Type B pancreatic cell (in vitro differentiated cells): ENCODE measurements at places on chromosomes 2 and 18.

GRCh38 chr2:41735006-41735405, 312.8 kb upstream of the PKDCC start:
- no peaks in the 10 kb centered on the region for H3K36me3 ChIP-seq
- DNase-seq: no peak
- peaks cover 11% of the 10 kb centered on the region for H3K4me1 ChIP-seq
- no peak overlapping the region for H3K27ac ChIP-seq
- H3K27me3 ChIP-seq: no peaks in the 10 kb centered on the region
- no peak overlapping the region for H3K4me3 ChIP-seq

GRCh38 chr18:52150050-52150449, 189.9 kb upstream of the DCC start:
- H3K4me1 ChIP-seq: no peaks in the 10 kb centered on the region
- H3K4me3 ChIP-seq: no peak overlapping the region
- H3K27me3 ChIP-seq: no peaks in the 10 kb centered on the region
- H3K36me3 ChIP-seq: no peaks in the 10 kb centered on the region
- DNase-seq: no peak
- H3K27ac ChIP-seq: no peak overlapping the region

- H3K36me3 ChIP-seq: peaks cover 37% of the 10 kb centered on the region
- no peak overlapping the region for H3K27ac ChIP-seq
- peak; percentile 15 for DNase-seq
- H3K4me1 ChIP-seq: no peaks in the 10 kb centered on the region
- H3K27me3 ChIP-seq: no peaks in the 10 kb centered on the region
These were observed 11.6 kb downstream of the TYMS start for GRCh38 chr18:669077-669476.

DNA sequence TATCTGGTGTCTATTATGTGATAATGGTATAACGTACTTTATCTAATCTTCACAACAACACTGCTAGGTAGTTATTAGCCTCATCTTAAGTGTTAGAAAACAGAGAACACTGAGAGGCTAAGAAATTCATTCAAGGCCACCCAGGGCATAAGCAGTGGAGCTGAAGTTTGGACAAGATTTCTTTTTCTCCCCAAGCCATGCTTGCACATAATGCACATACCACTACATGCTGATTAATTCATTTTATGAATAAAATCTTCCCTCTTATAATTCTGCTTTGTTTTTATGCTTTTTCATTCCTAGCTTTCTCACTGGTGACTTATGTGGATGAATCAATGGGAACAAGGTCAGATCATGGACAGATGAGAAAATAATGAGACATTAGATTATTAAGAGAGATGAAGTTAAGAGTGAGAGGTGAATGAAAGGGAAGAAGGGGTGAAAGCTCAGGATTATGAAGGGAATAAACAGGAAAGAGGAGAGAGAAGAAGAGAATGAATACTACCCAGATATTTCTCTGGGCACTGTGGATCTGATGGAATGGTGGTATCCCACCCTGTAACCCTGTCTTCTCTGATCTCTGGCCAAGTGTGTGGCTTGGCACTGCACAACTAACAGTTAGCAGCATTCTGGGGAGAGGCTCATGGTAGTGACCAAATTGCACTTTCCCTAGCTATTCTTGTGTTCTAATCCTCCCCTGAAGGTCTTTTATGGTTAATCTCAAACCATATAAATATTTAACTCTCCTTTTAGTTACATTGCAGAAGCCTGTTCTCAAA, 17.7 kb upstream of the GALNT3 start:
- no peak for DNase-seq
- no peak overlapping the region for H3K27ac ChIP-seq
- peaks cover 9% of the 10 kb centered on the region for H3K4me1 ChIP-seq
- H3K27me3 ChIP-seq: no peaks in the 10 kb centered on the region
- H3K36me3 ChIP-seq: no peaks in the 10 kb centered on the region

GRCh38 chr2:197209742-197210408, 100.7 kb downstream of the ANKRD44 start:
- no peaks in the 10 kb centered on the region for H3K27me3 ChIP-seq
- DNase-seq: no peak
- H3K4me1 ChIP-seq: peaks cover 25% of the 10 kb centered on the region
- no peak overlapping the region for H3K4me3 ChIP-seq

DNA sequence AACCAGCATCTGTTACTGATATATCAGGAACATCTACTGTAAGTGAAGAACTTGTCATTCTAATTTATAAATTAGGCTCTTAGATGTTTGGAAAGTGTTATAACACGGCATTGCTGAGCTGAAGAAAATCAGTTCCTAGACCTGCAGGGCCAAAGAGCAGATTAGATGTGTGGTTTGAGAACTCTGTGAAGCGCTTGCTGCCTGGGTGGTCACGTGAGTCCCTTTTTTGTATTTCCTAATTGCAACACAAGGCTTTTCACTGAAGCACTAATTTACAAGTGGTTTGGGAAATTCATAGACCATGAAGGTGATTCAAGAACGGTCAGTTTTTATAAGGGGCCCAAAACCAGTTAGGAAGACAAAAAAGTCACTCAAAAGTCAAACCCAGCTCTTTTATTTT, 106.9 kb upstream of the SP3 start:
- DNase-seq: no peak
- H3K4me3 ChIP-seq: no peak overlapping the region
- H3K27ac ChIP-seq: no peak overlapping the region
- no peaks in the 10 kb centered on the region for H3K4me1 ChIP-seq
- peaks cover 9% of the 10 kb centered on the region for H3K36me3 ChIP-seq
- no peaks in the 10 kb centered on the region for H3K27me3 ChIP-seq

- H3K36me3 ChIP-seq: peaks cover 3% of the 10 kb centered on the region
- peaks cover 4% of the 10 kb centered on the region for H3K4me1 ChIP-seq
- H3K27ac ChIP-seq: no peak overlapping the region
- H3K4me3 ChIP-seq: no peak overlapping the region
These were observed 161.3 kb downstream of the MEIS1 start for GRCh38 chr2:66596256-66596655.

DNA sequence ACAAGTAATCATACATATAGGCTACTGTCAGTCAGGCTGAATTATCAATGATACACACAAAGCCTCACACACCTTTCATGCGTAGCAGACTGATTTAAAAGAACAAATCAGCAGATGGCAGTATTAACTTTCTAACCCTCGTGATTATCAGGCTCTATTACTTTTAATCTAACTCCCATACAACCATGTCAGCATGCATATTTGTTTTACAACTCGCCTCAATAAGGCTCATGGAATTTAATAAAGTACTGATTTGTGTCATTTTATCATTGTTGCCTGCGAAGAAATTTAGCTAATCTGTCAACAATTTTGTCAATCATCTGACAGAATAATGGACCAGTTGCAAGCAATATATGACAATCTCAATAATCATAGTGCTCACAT, 82.8 kb downstream of the SLC25A12 start:
- no peak for DNase-seq
- H3K27me3 ChIP-seq: no peaks in the 10 kb centered on the region
- H3K36me3 ChIP-seq: peaks cover 5% of the 10 kb centered on the region
- no peak overlapping the region for H3K27ac ChIP-seq

DNA sequence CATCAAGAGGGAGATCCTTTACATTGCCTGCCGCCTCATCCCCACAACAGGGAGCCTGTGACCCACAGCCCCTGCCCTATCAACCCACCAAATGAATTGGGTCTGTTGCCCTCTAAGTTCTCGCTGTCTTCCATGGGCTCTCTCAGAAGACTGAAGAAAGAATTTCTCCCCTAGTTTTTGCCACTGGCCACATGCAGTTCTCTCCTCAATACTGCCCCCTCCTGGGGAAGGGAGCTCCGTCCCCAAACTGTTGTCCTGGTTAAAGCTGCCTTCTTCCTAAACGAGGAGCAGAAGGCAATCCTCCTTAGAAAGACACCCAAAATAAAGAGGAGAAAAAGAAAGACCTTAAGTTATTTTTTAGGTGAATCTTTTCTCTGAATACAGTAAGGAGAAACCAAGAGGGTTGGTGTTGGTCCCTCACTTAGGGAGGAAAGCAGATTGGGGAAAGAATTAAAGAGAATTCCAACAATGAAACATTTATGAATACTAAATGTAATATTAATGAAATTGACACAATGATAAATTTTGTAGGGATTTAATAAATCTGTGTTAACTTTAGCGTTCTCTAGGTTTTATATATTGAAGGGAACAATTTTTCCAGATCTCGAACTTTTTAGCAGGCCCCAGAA, 31.1 kb upstream of the SATB2 start:
- no peaks in the 10 kb centered on the region for H3K36me3 ChIP-seq
- DNase-seq: no peak
- H3K27me3 ChIP-seq: peaks cover 26% of the 10 kb centered on the region
- H3K4me1 ChIP-seq: no peaks in the 10 kb centered on the region
- no peak overlapping the region for H3K27ac ChIP-seq

DNA sequence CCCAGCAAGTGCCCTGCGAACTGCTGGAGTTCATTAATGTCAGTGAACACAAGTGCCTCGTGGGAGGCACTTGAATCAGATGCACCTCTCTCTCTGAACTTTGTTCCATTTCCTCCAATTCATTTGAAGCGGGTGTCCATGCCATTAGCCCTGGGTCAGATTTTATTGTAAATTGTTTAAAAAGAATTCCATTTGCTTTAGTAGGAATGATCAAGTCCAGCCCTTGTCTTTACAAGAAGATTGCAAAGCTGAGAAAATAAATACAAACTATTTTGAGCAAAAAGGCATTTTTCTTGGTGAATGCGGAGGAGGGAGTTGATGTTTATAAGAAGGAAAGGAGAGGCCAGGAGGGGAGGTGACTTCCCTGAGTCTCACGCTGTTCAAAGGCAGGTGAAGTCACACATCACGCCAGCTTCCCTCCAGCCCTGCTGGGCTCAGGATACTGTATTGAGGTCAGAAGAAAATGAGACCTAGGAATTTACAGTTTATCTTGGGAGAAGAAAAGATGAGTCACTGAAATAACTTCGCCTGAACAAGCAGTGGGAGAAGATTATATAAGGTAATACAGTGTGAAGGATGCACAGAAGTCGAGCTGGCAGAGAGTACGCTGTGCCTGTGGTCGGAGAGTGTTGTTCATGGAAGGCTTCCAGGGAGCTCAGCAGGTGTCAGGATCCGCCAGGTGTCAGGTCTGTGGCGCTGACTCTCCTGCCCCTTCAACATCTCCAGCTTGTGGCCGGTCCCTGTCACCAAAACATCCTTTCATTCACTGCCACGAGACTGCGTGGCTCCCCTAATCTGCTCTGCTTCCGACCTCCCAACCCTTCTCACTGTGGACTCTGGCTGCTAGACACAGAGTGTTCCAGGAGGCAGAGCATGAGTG, 36.5 kb downstream of the EFR3B start:
- peaks cover 22% of the 10 kb centered on the region for H3K4me1 ChIP-seq
- H3K27ac ChIP-seq: peak overlapping the region; percentile 9
- H3K36me3 ChIP-seq: peaks cover 7% of the 10 kb centered on the region
- peaks cover 8% of the 10 kb centered on the region for H3K27me3 ChIP-seq
- no peak overlapping the region for H3K4me3 ChIP-seq

DNA sequence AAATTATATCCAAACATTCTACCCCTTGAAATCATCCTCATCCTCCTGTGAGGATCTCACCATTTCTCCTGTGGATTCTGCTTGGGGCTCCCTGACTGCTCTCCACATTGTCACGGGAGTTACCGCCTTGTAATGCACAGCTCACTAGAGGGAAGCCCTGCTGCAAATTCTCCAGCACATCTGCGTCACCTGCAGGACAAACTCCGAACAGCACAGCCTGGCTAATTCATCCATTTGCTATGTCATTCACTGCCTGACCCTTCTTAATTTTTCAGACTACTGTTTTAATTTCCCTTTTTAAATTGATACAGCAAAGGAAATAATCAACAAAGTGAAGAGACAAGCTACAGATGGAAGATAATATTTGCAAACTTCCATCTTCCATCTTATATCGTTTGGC, 627.4 kb downstream of the FBXO15 start:
- no peak overlapping the region for H3K27ac ChIP-seq
- H3K36me3 ChIP-seq: no peaks in the 10 kb centered on the region
- H3K27me3 ChIP-seq: peaks cover 4% of the 10 kb centered on the region
- H3K4me1 ChIP-seq: no peaks in the 10 kb centered on the region
- DNase-seq: no peak

- no peak overlapping the region for H3K27ac ChIP-seq
- H3K27me3 ChIP-seq: peaks cover 13% of the 10 kb centered on the region
- H3K4me1 ChIP-seq: no peaks in the 10 kb centered on the region
- H3K4me3 ChIP-seq: no peak overlapping the region
- no peaks in the 10 kb centered on the region for H3K36me3 ChIP-seq
These were observed 83.7 kb upstream of the ZNF516 start for GRCh38 chr18:76578571-76579300.

GRCh38 chr18:35775887-35776286, 194.3 kb downstream of the GALNT1 start:
- no peaks in the 10 kb centered on the region for H3K4me1 ChIP-seq
- H3K4me3 ChIP-seq: no peak overlapping the region
- no peak overlapping the region for H3K27ac ChIP-seq
- peaks cover 16% of the 10 kb centered on the region for H3K27me3 ChIP-seq
- no peak for DNase-seq

GRCh38 chr2:113050921-113051895, 1.5 kb downstream of the IL36B start:
- H3K27ac ChIP-seq: no peak overlapping the region
- no peaks in the 10 kb centered on the region for H3K4me1 ChIP-seq
- DNase-seq: peak; percentile 67

GRCh38 chr18:50410894-50411293, 36.0 kb downstream of the SKA1 start:
- no peak overlapping the region for H3K27ac ChIP-seq
- H3K27me3 ChIP-seq: no peaks in the 10 kb centered on the region
- DNase-seq: no peak
- H3K4me3 ChIP-seq: no peak overlapping the region
- no peaks in the 10 kb centered on the region for H3K36me3 ChIP-seq

DNA sequence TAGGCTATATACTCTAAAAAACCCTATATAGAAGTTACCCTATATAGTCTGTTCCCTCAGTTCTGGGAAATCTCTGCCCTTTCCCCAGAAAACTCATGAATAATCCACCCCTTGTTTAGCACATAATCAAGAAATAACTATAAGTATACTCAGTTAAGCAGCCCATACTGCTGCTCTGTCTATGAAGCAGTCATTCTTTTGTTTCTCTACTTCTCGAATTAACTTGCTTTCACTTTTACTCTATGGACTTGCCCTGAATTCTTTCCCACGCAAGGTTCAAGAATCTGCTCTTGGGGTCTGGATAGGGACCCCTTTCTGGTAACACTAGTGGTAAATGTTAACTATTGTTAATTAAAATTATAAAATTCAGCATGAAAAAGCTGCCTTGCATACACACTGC, 17.4 kb upstream of the AP1S3 start:
- no peak overlapping the region for H3K4me3 ChIP-seq
- H3K4me1 ChIP-seq: no peaks in the 10 kb centered on the region
- no peaks in the 10 kb centered on the region for H3K27me3 ChIP-seq
- no peak for DNase-seq

DNA sequence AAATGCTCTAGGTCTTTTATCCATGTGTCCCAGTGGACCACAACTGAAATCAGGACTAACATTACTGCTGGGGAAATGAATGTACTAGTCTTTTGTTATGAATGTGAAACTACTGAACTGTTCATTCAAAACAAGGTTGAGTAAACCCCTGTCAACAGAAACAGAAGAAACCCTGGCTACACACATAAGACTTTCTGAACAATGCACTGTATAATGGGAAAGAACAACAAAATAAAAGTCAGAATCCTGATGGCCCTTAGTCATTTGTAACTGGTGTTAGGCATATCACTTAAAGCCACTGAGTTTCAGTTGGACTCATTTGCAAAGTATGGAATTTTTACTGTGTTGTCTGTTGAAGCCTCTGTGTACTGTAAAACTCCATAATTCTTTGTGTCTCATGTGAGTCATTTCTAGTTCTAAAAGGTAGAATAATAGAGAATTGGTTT, 77.0 kb upstream of the UBXN4 start:
- H3K4me1 ChIP-seq: peaks cover 19% of the 10 kb centered on the region
- no peak overlapping the region for H3K4me3 ChIP-seq
- H3K27me3 ChIP-seq: no peaks in the 10 kb centered on the region
- H3K27ac ChIP-seq: no peak overlapping the region
- no peak for DNase-seq
- peaks cover 12% of the 10 kb centered on the region for H3K36me3 ChIP-seq
